ENCODE measurements at places on chromosomes 3 and 15. TPM values are rescaled to one million over a fixed set of nuclear protein-coding genes. Genes with fewer than 3 reads are reported as not detected.
A peak's percentile ranks its signal among the peaks of the same experiment; 100 is the strongest.

- no peaks in the 10 kb centered on the region for H3K27me3 ChIP-seq
- peaks cover 11% of the 10 kb centered on the region for H3K4me1 ChIP-seq
- H3K36me3 ChIP-seq: no peaks in the 10 kb centered on the region
These were observed 256.2 kb upstream of the IL12A start for GRCh38 chr3:159732172-159733111.

Gene LYZL4
- total RNA-seq: not detected

DNA sequence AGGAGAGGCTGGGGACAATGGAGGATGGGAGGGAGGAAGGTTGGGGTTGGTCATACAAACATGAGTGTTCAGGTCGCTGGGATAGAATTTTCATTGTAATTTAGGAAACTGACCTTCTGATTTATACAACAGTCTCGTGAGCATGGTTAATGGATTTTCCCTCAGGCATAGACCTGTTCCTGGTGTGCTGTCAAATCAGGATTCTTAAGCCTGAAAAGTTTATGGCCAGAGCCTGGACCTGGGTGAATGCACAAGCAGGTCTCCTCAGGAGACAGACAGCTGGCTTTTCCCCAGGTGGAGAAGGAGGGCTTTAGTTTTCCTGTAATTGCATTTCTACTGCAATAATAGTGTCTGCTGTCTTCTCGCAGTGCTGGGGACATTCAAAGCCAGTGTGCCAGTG is 338.0 kb downstream of the SHQ1 start:
- H3K4me1 ChIP-seq: no peaks in the 10 kb centered on the region
- H3K27ac ChIP-seq: no peak overlapping the region
- no peak overlapping the region for H3K4me3 ChIP-seq
- DNase-seq: no peak
- no peaks in the 10 kb centered on the region for H3K36me3 ChIP-seq
- H3K27me3 ChIP-seq: no peaks in the 10 kb centered on the region

Gene SYNPR
- total RNA-seq: 0.54 TPM

- no peaks in the 10 kb centered on the region for H3K36me3 ChIP-seq
- no peak overlapping the region for H3K4me3 ChIP-seq
- H3K4me1 ChIP-seq: no peaks in the 10 kb centered on the region
- no peaks in the 10 kb centered on the region for H3K27me3 ChIP-seq
- no peak for DNase-seq
These were observed 70.9 kb downstream of the ANP32A start for GRCh38 chr15:68749793-68750192.

Gene SLC22A14
- total RNA-seq: not detected

Gene FGF12
- 13.6 TPM for total RNA-seq

DNA sequence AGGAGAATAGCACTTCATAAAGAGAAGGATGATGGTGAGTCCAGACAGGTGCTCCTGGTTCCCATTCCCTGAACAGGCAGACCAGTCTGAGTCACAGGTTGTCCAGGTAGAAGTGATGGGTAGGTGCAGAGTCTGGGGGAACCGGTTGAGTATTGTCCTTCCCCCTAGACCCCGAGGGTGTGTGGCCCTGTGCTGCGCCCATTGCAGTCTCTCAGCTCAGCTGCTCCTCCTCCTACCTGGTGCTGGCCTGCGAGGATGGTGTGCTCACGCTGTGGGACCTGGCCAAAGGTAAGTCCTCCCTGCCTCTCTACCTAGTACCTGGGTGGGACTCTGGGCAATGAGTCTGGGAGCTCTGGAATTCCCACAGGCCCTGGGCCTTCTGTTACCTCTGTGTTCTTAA is 19.8 kb downstream of the MESP1 start:
- no peak overlapping the region for H3K27ac ChIP-seq
- DNase-seq: no peak
- no peaks in the 10 kb centered on the region for H3K27me3 ChIP-seq
- no peaks in the 10 kb centered on the region for H3K36me3 ChIP-seq
- no peaks in the 10 kb centered on the region for H3K4me1 ChIP-seq
- no peak overlapping the region for H3K4me3 ChIP-seq

Gene CD200R1
- not detected for total RNA-seq

DNA sequence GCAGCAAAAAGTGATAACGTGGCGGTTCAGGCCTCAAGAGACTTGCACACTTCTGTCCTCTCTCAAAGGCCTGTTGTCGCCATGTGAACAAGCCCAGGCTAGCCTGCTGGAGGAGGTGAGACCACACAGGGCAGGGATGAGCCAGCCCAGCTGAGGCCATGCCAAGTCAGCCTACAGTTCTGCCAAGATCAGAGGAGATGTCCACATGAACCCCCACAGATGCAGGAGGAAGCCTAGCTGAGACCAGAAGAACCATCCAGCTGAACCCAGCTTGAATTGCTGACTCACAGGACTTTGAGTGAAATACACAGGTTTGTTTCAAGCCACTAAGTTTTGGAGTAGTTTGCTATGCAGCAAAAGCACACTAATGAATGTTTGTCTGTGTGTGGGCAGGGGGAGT is 50.3 kb upstream of the SEC13 start:
- H3K27me3 ChIP-seq: no peaks in the 10 kb centered on the region
- DNase-seq: no peak
- no peaks in the 10 kb centered on the region for H3K4me1 ChIP-seq
- H3K4me3 ChIP-seq: no peak overlapping the region
- no peaks in the 10 kb centered on the region for H3K36me3 ChIP-seq

- peak; percentile 88 for DNase-seq
- peaks cover 8% of the 10 kb centered on the region for H3K4me1 ChIP-seq
- H3K27ac ChIP-seq: no peak overlapping the region
- H3K27me3 ChIP-seq: no peaks in the 10 kb centered on the region
These were observed 69.7 kb upstream of the LINGO1 start for GRCh38 chr15:77702211-77702957.

GRCh38 chr15:92881211-92881754 is 18.8 kb upstream of the CHD2 start:
- H3K27ac ChIP-seq: peak overlapping the region; percentile 80
- DNase-seq: no peak
- H3K27me3 ChIP-seq: no peaks in the 10 kb centered on the region

Data from H1 (cell line).